Coronary artery (tissue), 2 donors: ENCODE measurements at places on chromosomes 13 and 19.

DNA sequence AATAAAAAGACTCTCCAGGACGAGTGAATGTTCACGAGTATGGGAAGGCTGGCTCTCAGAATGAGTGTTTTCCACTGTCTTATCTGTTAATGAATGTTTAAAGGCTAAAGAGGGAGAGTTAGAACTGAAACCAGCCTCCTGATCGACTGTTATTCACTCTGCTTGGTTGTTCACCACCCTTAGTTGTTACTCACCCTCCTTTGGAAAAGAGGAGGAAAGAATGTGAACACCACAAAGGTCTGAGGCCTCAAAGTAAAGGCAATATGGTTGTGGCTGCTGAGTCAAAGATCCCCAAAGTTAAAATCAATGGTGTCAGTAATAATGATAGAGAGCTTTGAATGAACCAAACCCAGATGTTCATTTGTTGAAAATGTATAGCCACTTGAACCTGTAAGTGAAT is 1793.2 kb upstream of the PCDH20 start:
- no peak for DNase-seq

DNA sequence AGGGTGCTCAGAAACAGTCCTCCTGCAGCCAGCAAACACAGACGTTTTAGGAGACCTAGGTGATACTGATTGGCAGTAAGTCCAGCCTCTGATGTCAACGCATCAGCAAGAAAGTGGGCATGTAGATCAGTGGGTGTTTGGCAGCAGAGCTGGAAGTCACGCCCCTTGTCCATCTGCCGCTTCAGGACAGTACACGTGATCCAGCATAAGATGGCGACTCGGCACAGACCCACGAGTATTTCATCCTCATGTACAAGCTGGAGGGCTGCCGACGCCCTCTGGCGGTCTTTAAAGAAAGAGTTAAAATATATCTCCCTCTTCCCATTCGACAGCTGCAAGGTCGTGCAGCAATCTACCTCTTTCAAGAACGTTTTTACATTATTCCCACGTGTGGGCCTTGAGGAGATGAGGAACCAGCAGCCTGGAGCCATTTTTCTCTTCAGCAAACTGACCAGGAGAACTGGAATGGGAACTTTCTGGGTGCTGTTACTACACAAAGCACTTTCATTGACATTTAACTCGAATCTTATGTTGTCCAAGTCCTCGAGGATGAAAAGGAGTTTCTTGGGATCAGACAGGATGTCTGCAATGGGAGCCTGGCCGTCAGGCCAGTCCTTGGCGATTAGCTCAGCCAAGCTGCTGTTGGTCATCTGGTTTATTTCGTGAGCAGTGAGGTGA is 22.3 kb downstream of the NLRP11 start:
- DNase-seq = no peak

DNA sequence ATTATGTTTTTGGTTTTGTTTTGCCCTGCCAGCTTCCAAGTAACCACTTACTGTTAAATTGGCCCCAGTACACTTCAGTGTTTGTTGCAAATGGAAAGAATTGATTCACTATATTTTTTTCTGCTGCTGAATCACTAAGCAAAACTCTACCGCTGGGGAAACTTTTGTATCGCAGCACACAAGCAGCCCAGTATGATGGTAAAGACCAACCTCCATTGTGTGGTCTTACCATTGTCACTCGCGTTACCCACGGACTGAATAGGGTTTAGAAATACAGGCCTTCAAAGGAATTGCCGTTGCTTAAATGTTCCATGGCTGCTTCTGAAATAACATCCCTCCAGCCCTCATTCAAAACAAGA is 7.9 kb downstream of the SPATA13 start:
- no peak for DNase-seq

DNA sequence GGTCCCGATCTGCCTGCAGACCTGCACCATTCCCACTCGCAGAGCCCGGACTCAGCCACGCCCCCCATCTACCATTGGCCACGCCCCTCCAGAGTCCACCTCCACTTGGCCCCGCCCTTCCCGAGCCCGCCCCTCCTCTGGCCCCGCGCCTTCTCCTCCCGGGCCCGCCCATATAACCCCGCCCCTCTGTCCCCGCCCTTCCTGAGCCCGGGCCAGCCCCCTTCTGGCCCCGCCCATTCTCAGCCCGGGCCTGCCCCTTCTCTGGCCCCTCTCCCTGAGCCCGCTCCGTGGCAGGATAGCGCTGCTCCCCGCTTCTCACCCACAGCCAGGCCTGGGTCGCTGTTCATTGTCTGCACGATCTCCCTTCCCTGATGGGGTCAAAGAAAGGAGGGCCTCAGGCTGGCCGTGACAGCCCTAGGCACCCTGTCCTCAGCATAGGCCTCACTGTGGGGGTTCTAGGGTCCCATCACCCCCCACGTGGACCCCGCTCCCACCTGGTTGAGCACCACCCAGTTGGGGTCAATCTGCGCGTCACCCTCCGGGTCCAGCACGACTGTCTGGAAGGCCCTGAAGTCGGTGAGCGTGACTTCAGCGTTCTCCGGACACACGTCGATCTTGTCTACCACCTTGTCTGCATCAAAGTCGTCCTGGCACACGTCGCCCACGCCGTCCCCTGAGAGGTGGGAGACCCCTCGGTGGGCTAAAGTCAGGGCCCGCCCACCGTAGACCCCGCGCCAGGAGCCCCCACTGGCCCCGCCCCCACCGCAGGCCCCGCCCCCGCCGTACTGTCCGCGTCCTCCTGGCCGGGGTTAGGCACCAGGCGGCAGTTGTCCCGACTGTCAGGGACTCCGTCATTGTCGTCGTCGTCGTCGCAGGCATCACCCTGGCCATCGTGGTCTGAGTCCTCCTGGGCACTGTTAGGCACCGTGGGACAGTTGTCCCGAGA is 5.7 kb downstream of the COMP start:
- DNase-seq = no peak

DNA sequence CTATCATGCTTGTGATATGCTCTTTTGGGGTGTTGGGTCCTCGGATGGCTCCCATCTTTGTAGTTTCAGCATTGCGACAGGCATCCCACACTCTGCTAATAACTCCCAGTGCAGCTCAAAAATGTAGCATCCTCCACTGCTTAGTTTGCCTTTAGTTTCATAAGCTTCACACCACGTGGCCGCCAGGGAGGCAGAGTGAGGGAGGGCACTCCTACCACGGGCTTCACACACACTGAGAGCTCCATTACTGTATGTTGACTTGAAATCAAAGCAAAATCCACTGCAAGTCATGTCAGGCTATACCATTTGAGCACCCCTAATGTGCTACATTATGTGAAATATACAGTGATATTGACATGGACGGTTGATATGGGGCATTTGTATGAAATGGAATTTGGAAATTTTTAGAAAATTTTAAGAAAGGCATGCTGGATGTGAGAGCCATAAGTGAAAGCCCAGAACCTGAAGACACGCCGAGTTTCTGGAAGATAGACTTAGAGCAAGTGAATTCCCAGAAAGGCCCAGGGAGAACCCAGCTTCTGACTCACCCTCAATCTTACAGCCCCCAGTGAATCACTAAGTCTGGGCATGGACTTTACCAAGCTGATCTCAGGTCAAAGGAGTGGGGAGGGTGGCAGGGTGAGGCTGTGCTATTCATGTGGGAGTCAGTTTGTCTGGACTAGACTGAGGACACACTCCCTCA is 94.1 kb downstream of the HSPH1 start:
- DNase-seq = no peak

DNA sequence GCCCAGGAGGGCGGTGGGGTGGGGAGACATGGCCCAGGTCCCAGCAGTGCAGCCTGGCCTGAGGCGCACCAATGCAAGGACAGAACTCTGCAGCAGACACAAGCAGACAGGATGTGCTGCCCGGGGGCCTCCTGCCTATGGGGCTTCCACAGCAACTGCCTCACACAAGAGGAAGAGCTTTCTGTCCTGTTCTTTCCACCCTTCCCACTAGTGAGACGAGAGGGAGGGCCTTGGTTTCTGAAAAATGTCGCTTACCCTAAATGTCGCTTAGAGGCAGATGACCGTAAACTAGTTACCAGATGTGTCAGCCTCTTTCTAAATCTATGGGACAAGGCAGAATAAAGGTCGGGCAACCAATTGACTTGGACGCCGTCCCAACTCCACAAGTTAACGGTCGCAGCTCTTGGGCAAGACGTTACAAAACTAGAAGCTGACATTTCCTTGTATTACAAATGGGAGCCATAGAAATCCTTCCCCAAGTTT is at the start of gene LAIR1:
Gene LAIR1 (minus strand): TSS at position 157 of the 483 bp plus-strand sequence. CDS start 127 bp downstream, at position 30.
- no peak for DNase-seq

GRCh38 chr13:46810440-46810839 is 13.5 kb upstream of the ESD start:
- DNase-seq = no peak

DNA sequence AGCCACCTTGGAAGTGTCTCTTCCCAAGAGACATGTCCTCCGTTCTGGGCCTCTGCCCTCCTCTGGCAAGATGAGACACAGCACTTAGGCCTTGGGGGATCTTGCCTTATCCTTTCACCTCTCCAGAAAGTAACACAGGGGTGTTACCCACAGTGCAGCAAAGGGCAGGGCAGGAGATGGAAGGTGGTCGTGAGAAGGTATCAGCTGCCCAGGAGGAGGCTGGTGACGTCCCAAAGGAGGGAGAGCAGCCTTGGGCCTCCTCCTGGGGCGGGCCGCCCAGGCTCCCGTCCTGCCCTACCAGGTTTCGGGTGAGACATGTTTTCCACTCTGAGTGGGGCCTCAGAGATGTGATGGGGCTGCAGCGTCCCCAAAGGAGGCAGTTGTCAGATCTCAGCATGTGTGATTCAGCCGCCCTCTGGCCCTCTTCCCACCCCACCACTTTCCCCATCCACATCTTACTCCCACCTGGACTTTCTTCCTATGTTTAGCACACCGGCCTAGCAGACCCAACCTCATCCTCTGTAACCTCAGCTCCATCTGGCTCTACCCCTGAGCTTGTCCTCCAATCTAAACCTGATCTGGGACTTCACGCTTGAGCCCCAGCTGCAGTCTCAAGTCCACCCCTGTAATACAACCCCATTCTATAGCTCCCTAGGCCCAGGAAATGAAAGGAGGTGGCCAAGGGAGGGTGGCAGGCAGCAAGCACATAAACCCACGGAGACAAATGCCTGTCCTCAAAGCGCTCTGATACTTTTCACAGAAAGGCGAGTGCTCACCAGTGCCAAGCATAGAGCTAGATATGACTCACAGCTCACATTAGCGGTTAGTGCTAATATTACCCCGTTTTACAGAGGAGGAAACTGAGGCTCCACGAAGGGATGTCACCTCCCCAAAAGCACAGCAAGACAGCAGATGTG is 9.3 kb downstream of the POU2F2 start:
- DNase-seq = no peak

DNA sequence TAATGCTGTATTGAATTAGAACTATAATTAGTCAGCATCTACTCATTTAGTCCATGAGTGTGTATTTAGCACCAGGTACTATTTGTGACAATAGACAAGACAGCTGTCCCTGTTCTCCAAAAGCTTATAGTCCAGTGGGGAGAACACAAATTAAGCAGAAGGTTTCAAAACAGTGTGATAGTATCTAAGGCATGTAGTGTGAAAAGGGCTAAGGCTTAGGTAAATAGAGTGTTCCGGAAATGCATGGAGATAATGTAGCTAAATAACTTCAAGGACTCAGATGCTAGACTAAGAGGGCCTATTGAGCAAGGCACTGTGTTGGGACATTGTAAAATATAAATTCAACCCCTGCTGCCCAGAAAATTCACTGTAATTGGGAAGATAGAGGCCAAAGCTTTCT is 144.1 kb upstream of the MIR17HG start:
- no peak for DNase-seq

- DNase-seq = no peak
Measured at GRCh38 chr13:95797016-95797415, 120.1 kb downstream of the DNAJC3 start.

DNA sequence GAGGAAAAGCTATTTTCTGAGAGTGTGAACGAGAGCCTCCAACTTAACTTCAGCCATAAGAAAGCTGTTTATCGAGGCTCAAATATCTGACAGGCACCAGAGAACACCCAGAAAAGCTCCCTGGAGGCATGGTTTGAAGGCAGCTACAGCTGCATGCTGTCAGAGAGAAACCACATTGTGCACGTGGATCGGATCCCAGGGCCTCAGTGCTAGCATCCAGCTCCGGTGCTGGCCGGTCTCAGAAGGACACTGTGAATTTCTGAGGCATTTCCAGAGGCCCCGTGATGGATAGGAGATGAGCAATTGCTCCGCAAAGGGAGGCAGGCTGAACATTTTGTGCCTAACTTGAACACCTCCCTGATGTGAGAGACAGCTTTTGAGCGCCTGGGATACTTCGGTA is 315.7 kb downstream of the FGF9 start:
- DNase-seq = peak; percentile 80

DNA sequence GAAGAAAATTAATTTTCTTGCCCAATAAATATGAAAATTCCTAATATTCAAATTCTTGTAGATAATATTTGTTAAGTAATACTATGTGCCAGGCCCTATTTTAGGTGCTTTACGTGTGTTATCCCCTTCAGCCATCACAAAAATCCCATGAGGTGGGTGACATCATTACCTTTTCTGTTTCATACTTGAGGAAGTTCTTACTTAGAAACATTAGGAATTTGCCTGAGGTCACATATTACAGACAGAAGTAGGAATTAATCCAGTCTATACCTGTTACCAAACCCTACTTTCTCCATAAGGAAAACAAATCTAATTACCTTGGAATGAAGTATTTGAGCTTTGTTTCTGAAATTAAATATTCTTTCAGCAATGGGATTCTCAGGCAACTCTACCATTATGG is 336.1 kb downstream of the GPC6 start:
- DNase-seq = no peak

DNA sequence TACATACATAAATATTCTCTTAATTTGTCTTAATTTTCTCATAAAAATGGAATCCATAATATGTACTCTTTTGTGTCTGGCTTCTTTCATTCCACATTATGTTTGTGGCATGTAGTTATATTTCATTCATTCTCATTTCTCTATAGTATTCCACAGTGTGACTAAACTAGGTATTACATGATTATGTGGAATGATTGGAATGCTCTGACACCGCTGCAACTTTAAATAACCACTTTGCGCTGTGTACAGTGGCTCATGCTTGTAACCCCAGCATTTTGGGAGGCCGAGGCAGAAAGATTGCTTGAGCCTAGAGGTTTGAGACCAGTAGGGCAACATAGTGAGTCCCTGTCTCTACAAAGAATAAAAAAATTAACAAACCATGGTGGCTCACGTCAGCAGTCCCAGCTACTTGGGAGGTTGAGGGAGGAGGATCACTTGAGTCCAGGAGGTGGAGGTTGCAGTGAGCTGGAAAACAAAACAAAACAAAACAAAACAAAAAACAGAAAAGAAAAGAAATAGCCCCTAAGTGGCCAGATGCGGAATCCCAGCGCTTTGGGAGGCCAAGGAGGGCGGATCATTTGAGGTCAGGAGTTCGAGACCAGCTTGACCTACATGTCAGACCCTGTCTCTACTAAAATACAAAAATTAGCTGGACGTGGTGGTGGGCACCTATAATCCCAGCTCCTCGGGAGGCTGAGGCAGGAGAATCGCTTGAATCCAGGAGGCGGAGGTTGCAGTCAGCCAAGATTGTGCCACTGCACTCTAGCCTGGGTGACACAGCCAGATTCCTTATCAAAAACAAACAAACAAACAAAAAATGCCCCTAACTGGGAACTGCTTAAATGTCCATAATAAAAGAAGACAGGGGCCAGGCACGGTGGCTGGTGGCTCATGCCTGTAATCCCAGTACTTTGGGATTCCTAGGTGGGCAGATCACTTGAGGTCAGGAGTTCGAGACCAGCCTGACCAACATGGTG is 8.0 kb upstream of the SAE1 start:
- DNase-seq = no peak
